ENCODE measurements at places on chromosomes 16 and 17.

DNA sequence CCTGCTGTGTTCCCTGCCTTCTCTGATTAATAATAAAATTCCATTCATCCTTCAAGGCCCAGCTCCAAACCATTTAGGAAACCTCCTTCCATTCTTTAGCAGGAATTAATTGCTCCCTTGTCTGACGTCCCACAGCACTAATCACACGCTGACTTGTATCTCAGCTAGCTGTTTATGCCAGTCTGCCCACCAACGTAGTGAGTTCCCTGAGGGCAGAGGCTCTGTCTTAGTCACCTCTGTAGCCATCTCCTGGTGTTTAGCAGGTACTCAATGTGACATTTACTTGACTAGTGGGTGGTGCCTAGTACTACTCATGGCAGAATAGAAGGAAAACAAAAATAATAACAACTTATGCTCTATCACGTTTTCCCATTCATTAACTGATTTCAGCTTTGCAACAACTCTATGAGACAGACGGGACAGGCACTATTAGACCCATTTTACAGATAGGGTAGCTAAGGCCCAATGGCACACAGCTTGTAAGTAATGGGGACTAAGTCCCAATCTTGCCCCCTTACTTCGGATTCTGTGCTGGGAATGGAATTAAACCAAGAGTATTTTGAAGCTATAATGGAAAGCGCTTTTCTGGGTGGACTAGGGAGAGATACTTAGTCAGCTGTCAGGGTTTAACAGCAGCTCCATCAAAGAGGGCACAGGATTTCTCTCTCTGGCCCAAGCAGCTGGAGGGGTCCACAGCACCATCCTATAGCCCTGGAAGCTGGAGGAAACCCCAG is 931 bp upstream of the WIPF2 start:
- DNase-seq: no peak

DNA sequence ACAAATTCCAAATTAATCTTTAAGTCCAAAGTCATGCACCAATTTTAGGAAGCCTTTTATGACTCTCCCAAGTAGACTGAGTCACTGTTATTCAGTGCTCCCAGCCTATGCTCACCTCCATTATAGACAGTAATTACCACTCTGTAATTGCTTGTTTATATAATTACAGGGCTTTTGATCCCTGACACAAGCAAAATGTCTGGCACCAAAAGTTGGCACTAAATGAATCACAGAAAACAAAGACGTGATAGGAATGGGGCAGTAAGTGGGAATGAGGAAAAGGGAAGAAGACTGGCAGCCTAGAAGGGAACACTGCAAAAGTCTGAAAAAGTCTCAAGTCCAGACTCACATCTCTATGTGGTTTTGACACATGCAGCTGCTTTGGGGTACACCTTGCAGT is 94.1 kb downstream of the SLC39A11 start:
- DNase-seq: no peak

- DNase-seq: no peak
Observed at GRCh38 chr17:49589577-49589927, 13.9 kb downstream of the NXPH3 start.

DNA sequence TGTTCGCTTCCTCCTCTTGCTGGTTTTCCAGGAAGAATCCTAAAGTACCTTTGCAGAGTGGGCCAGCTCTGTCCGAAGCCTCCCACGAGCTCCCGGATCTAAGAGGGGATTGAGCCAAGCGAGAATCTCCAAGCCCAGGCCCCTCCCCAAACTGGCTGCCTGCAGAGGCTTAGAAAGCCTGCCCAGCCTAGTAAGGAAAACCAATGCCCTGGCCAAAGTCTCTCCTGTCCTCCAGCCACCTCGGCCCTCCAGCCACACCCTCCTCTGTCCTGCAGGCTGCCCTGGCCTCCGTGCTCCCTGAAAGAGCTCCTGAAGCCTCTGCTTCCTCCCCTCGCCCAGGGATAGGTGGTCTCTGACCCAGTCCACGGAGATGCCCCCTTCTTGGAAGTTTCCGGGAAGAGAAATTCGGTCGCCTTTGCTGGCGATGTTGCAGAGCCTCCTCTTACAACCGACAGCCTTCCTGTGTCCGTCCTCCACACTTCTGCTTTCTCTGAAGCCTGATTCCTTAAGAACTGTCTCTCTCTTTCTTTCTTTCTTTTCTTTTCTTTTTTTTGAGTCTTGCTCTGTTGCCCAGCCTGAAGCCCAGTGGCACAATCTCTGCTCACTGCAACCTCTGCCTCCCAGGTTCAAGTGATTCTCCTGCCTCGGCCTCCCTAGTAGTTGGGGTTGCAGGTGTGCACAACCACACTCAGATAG is 54.9 kb upstream of the TOB1 start:
- no peak for DNase-seq

DNA sequence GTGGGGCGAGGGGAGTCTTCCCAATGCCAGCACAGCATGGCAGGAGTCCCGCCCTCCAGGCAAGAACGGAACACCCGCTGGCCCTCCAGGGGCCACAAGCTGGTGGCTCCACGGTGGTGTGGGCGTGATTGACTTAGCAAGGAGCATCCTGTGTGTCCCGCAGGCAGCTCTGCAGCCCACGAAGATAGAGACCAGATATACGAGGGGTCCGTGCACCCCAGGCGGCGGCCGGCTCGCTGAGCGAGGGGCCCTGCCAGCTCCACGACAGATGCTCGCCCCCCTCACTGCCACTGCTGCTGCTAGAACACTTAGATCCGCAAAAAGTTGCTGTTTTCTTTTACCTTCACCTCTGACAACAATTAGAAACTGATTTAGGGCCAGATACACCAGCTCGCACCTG is 10.0 kb upstream of the CACNA1H start:
- DNase-seq: no peak

- DNase-seq: no peak
Observed at GRCh38 chr17:34499576-34499975, 79.8 kb upstream of the TMEM132E start.

GRCh38 chr17:31329221-31329620 is 7.8 kb upstream of the EVI2A start:
- no peak for DNase-seq

GRCh38 chr16:305916-306626 is 23.1 kb downstream of the PDIA2 start:
- DNase-seq: no peak

GRCh38 chr16:87757841-87758426 is 7.9 kb downstream of the KLHDC4 start:
- no peak for DNase-seq

- no peak for DNase-seq
Observed at GRCh38 chr17:3845291-3845620, 790 bp downstream of the NCBP3 start.

- DNase-seq: no peak
Observed at GRCh38 chr17:74921026-74921681, 1.9 kb downstream of the USH1G start.

GRCh38 chr16:13056607-13057006 is 155.2 kb downstream of the SHISA9 start:
- DNase-seq: no peak

DNA sequence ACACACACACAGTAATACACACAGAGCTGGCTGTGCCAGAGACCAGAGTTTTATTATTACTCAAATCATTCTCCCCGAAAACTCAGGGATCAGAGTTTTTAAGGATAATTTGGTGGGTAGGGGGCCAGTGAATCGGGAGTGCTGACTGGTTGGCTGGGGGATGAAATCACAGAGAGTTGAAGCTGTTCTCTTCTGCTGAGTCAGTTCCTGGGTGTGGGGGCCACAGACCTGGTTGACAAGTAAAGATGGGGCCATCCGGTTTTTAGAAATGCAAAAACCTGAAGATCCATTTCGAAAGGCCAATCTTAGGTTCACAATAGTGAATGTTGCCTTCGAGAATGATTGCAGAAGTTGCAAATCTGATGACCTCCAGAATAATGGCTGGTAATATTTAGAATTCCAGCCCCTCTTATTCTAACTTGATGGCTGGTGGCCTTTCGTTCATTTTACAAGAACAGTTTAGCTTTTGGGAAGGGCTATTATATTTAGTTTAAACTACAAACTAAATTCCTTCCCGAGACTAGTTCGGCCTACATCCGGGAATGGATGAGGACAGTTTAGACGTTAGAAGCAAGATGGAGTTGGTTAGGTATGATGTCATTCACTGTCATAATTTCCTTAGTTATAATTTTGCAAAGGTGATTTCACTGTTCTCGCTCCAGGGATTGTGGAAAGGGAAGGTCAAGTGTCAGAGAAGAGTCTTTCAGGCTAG is 123.2 kb downstream of the KCNJ18 start:
- DNase-seq: no peak

DNA sequence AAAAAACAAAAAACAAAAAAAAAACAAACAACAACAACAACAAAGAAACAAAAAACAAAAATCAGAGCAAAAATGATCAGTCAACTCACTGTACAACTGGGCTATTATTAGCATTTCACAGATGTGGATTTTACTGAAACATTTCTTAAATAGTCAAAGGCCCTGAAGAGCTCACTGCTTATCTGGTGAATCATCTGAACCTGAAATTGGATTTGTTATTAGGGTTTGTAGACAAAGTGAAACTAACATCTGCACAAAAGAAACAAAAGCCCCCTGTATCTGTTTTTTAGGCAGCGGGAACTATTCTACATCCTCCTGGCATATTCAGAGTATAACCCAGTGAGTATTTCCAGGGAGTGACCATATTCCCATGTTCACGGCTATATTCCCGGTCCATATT is 32.6 kb upstream of the KSR1 start:
- DNase-seq: no peak

DNA sequence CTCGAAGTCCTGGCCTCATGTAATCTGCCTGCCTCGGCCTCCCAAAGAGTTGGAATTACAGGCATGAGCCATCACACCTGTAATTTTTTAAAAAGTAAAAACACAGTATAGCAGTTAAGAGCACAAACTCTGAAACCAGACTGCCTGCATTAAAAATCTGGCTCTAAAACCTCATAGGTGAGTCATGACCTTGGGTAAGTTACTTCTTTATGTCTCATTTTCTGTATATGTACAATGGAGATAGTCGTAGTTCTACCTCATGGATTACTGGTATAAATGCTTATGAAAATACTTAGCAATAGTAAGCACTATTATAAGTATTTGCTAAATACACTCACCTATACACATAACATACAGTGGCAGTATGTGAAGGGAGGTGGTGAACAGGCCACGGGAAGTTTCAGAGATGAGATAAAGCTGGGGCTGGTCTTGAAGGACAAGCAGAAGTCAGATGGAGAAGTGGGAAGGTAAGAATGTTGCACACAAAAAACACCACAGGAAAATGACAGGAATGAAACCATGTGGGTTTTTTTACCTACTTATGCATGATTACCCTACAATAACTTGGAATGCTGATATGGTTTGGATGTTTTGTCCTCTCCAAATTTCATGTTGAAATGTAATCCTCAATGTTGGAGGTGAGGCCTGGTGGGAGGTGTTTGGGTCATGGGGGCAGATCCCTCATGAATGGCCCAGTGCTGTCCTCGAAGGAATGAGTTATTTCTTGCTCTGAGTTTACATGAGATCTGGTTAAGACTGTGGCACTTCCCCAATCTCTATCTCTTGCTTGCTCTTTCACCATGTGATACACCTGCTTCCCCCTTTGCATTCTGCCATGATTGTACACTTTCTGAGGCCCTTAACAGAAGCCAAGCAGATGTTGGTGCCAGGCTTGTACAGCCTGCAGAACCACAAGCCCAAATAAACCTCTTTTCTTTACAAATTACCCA is 33.9 kb downstream of the ZNF652 start:
- peak; percentile 46 for DNase-seq

- no peak for DNase-seq
Observed at GRCh38 chr17:77476931-77477805, 336.4 kb downstream of the SEC14L1 start.
